Upper lobe of right lung (tissue), 1 donor: ENCODE measurements at places on chromosomes 11 and 22.

GRCh38 chr11:126419801-126420697, 64.6 kb downstream of the ST3GAL4 start:
- DNase-seq = no peak

DNA sequence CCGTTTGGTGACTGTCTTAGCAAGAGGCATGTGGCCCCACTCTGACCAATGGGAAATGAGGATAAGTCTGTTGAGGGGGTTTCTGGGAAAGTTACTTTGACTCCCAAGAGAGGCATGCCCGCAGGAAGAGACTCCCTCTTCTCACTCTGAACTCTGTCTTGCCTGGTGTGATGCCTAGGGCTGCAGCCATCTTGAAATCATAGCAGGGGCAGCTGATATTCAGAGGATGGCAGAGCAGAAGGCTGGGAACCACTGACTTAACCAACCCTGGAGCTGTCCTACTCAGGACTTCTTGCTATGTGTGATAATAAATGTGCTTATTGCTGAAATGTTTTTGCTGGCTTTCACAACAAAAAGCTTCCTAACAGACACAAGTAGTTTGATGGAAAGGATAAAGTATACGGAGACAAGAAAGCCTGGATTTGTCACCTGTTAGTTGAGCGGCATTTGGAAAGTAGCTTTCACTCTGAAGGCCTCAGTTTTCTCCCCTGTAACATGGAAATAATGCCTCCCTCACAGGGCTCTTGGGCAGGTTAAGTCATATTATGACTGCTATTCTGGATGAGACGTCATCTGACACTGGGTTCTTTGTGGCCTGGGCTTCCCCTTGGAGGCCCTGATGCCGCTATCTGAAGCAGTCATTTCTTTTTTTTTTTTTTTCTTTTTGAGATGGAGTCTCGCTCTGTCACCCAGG, 128.5 kb downstream of the CEP164 start:
- no peak for DNase-seq

DNA sequence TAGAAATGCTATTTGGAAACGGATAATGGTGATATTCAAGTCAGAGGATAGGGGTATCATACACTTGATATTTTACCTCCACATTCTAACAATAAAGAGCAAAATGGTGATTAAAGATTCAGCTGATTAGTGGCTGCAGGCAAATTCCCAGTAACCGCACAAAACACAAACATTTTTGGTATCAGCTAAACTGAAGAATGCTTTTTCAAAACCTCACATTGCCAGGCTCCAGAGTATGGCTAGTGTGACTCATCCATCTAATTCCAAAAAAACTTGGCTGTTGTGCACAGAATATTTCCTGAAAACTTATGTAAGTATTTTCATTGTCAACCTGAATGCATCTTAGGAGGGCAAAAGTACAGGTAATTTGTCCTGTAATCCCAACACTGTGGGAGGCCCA, 10.9 kb downstream of the SRPRA start:
- no peak for DNase-seq

DNA sequence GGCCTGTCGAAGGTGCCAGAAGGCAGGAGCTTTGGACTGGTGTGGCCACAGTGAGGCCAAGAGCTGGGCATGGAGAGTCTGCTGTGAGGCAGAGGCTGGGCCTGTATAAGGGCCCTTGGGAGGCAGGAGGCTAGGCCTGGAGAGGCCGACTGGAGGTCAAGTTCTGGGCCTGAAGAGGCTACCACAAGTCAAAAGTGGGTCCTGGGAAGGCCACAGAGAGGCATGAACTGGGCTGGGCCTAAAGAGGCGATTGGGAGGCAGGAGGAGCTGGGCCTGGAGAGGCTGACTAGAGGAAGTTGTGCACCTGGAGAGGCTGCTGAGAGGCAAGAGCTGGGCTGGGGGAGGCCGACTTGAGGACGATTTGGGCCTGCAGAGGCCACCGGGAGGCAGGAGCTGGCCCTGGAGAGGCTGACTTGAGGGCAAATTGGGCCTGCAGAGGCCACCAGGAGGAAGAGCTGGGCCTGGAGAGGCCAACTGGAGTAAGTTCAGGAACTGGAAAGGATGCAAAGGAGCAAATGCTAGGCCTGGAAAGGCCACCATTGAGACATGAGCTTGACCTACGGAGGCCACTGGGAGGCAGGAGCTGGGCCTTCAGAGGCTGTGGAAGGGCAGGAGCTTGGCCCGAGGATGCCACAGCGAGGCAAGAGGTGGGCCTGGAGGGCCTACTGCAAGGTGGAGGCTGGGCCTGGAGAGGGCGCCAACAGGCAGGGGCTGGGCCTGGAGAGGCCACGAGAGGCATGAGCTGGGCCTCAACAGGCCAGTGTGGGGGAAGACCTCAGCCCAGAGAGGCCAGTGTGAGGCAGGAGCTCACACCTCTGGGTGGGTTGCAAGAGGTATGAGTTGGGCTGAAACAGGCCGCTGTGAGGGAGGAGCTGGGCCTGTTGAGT, 39.8 kb downstream of the OR4C45 start:
- DNase-seq = no peak

GRCh38 chr22:44729391-44730021, 22.9 kb upstream of the ARHGAP8 start:
- no peak for DNase-seq

DNA sequence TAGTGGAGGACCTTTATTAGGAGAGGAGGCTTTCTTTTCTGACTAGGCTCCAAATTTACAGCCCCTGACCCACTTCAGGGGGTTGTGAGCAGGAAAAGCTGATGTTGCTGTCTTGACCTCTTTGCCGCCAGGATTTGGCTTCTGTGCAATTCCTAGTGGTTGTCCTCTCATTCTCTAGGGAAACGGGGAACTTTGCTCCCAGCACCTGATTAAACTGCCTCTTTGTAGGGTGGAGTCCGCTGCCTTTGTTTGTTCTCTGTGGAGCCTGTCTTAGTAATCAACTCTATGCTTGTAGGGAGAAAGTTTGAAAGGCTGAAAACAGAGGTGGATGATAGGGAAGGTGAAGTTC, 16.3 kb downstream of the CTNND1 start:
- DNase-seq = no peak

DNA sequence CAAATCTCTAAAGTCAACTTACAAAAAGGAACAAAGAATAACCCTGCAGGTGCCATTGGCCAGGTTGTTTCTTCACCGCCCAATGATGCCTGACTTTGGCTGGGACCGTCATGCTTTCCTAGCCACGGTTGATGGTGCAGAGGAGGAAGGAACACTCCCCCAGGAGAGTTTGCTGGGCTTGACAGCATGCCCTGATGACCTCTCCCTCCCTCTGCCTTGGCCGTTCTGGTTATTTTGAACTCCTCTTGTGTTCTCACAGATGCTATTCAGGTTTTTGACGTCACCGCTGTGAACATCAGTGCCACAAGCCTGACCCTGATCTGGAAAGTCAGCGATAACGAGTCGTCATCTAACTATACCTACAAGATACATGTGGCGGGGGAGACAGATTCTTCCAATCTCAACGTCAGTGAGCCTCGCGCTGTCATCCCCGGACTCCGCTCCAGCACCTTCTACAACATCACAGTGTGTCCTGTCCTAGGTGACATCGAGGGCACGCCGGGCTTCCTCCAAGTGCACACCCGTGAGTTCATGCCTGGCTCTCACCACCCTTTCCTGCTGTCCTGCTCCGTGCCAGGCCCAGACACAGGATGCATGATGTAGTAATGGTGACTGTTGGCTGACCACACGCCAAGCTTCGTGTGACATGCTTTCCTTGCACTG, 89.0 kb upstream of the OR4B1 start:
- DNase-seq = no peak

- no peak for DNase-seq
Measured at GRCh38 chr11:102780491-102780918, at the start of gene MMP10. MMP10 (minus strand) TSS chr11:102780628; CDS start chr11:102780591, 37 bp downstream.
